ENCODE measurements at places on chromosomes 7 and 10.

GRCh38 chr7:93194386-93194785, 31.9 kb downstream of the HEPACAM2 start:
- no peak for DNase-seq

GRCh38 chr10:78865538-78865875, 203.3 kb upstream of the ZMIZ1 start:
- no peak for DNase-seq

GRCh38 chr7:137768366-137768765, 78.4 kb downstream of the DGKI start:
- DNase-seq: no peak

- DNase-seq: no peak
Measured at GRCh38 chr10:77649333-77650331, 12.0 kb upstream of the KCNMA1 start.

GRCh38 chr10:14803827-14804226, 29.1 kb upstream of the FAM107B start:
- no peak for DNase-seq

DNA sequence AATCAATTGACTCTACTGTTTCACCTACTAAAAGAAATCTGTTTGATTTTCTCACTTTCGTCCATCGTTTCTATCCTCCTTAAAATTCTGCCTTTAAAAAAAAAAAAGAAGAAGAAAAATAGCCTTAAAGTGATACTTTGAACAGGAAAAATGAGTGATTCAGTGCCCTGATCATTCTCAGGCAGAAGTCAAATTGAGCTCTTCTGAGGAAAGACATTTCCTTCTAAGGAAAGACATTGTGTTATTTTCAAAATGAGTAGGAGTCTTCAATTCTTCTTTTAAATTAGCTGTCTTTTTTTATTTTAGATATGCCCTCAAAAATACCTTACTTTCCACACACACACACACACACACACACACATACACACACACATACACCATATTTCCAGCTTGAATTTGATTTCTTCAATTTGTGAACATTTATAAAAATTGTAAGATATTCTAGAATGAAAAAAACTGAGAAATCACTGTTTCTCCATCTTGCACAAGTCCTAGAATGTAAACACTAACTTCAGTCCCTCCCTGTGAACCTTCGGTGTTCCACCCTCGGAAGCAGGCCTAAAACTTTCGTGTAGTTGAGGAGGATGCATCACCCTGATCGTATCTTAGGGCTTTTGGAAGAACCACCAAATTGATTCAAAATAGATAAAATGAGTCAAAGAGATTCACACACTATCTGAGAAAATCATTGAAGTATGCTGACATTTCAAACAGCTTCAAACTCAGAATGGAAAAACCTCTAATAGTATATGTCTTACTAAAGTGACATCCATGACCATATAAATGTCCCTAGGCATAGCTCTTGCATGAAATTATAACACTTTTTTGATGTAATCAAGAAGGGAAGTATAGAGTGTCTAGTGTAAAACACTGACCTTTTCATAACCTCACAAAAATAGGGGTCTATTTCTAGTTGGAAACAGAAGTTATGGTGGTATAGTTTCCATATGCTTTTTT, 270.8 kb downstream of the GATA3 start:
- DNase-seq: no peak

- no peak for DNase-seq
Measured at GRCh38 chr10:48518986-48519385, 85.9 kb downstream of the ARHGAP22 start.

DNA sequence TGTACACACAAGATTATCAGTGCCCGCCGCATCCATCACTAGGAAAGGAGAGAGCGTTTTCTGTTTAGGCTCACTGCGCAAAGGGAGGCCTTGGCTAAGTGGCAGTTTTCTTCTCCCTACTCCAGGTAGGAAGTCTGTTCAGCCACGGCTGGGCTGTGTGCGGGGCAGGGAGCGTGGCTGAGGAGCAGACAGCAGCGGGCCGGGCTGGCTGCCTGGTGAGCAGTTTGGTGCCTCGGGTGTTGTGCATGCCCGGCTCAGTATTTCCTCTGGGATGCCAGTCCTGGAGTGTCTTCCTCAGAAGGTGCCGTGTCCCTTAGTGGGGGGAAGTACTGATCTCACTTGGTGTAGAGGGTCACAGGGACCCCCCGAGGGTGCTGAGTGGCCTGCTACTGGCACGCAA, 114.4 kb downstream of the NT5C2 start:
- no peak for DNase-seq

DNA sequence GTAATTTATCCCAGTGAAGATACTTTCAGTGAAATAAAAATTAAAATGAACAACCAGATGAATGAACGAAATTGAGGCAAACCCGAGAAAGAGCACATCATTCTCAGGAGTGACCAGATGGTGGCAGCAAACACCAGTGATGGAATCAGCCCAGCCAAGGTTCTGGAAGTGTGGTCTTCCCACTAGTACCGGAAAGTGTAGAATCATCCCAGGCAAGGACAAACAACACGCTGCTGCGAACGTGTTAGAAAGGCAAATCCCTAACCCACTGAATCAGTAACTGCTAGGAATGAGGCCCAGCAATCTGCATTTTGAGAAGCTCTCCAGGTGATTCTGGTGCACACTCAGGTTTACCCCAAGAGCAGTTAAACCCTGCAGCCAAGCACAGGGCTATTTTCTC, 15.5 kb upstream of the SLC18A3 start:
- peak; percentile 48 for DNase-seq

DNA sequence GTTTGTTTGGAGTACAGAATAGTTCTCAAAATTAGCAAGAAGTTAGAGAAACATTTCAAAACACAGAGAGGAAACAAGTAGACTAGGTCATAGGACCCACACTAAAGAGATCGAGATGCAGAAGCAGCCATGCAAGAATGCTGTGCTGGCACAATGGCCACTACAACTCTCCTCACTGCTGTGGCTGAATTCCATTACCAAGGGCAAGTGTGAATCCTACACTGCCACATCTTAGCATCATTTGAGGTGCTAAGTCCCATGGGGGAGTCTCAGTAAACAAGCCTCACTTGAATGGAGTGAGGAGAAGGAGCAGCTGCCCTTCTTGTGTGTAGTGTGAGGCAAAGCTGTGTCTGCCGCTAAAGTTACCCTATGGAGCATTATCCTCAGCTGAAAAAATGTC, 56.7 kb downstream of the PCLO start:
- DNase-seq: no peak

GRCh38 chr10:102150970-102151773, 1.0 kb upstream of the NOLC1 start:
- no peak for DNase-seq

GRCh38 chr7:103989200-103989784, at the start of gene RELN:
TSS of gene RELN (minus strand) at chr7:103989658. CDS start at chr7:103989356, 302 bp downstream.
- DNase-seq: no peak

Data from activated CD8-positive, alpha-beta memory T cell treated with anti-CD3 and anti-CD28 coated beads, Interleukin-2, amount 10 ng/mL, durations not matched to agents 7 days and 5 days (primary cell).